Activated CD4-positive, alpha-beta T cell treated with anti-CD3 and anti-CD28 coated beads, Interleukin-2, amount 50 U/mL, for 16 hours (primary cell): ENCODE measurements at places on chromosomes 7 and 10.
A peak's percentile ranks its signal among the peaks of the same experiment; 100 is the strongest.

GRCh38 chr7:39153113-39153512 is 175.4 kb downstream of the POU6F2 start:
- DNase-seq, result no peak

DNA sequence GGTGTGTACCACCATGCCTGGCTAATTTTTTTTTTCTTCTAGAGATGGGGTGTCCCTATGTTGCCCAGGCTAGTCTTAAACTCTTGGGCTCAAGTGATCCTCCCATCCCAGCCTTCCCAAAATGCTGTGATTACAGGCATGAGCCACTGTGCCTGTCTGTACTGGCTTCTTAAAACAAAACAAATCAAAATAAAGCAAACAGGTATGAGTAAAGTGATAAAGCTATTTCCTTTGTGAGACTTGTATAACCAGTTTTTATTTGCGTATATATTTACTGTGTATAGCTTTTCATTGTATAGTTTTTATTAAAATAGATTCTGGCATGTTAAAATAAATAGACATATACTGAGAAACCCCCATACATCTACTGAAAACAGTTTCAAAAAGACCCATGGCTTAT is 14.3 kb downstream of the LCOR start:
- no peak for DNase-seq

- DNase-seq, result no peak
Measured at GRCh38 chr10:131087464-131088215, 223.9 kb downstream of the TCERG1L start.

- peak; percentile 77 for DNase-seq
Measured at GRCh38 chr7:129122751-129123509, 21.6 kb upstream of the TSPAN33 start.

DNA sequence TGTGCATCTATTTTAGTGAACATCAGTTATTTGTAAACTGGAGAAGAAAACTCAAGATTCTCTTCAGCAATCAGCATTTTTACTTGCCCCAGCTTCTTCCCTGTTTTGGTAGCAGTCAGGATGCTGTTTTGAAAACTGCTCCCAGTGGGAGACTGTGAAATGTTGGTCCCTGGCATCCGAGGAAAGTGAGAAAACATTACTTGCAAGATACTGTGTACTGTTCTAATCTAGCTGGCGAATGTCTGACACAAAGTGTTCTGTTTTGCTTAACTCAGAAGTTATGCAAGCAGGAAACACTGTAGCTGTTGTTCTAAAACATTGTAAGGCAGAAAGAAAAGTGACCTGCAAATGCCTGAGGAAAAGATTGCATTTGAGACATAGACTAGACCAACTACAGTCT is 171.8 kb upstream of the POM121L12 start:
- no peak for DNase-seq

GRCh38 chr10:132536241-132536876 is 1.2 kb upstream of the INPP5A start:
- no peak for DNase-seq

GRCh38 chr7:50685135-50686065 is 97.3 kb downstream of the GRB10 start:
- no peak for DNase-seq

GRCh38 chr7:31100871-31101270 is 48.8 kb downstream of the ADCYAP1R1 start:
- DNase-seq, result no peak

- no peak for DNase-seq
Measured at GRCh38 chr7:128454808-128455542, 703 bp upstream of the HILPDA start.

DNA sequence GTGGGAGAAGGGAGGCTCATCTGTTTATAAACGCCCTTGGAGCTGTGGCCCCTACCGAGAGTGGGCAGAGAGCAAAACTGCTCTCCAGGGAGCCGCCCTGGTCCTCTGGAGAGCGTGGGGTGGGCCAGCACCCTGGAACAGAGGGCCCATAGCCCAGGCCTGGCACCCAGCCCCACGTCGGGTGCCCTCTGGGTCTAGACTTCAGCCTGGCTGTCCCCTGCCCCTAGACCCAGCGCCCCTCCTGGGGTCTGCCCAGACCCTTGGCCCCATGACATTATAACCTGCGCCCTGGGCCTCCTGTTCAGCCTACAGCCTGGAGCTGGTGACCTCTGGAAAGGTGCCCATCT is 24.7 kb downstream of the GET4 start:
- no peak for DNase-seq

DNA sequence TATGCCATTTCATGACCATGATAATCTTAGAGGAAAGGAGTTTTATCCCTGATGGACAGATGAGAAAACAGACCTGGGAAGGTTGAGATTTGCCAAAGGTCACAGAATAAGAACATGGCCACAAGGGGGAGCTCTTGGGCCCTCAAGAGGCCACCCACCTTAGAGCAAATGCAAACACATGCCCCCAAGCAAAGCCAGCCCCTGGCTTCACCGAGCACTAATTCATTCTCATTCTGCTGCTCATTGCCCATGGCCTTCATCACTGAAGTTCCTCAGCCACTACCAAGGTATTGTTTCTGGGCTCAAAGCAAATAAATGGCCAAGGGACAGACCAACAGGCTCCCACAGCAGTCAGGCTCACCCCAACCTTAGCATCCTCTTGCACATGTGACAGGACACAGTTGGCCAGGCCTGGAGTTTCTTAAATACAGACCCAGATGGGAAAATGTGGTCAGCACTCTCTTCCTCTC is 44.2 kb downstream of the PDLIM1 start:
- DNase-seq, result peak; percentile 66

DNA sequence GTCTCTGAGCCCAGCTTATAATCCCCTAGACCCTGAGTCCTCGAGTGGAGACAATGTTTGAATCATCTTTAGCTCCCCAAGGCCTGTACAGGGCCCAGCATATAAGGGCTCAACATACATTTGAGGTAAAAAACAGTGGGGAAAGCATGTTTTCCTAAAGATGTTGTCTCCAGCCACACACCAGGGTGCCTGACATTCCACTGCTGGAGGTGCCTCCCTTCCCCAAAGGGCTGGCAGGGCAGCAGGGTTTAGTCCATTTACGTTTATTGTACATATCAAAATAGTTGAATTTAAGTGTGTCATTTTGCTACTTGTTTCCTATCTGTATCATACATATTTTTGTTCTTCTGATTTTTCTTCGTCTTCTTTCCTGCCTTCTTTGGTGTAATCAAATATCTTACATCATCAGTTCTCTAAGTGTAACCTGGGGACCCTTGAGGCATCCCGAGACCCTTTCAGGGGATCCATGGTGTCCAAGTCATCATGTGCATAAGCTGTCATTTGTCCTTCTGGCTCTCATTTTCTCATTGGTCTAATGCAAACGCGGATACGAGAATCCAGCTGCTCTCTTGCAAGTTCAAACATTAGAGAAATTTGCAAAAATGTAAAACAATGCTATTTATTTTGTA is 101.6 kb downstream of the PDGFA start:
- DNase-seq, result no peak

DNA sequence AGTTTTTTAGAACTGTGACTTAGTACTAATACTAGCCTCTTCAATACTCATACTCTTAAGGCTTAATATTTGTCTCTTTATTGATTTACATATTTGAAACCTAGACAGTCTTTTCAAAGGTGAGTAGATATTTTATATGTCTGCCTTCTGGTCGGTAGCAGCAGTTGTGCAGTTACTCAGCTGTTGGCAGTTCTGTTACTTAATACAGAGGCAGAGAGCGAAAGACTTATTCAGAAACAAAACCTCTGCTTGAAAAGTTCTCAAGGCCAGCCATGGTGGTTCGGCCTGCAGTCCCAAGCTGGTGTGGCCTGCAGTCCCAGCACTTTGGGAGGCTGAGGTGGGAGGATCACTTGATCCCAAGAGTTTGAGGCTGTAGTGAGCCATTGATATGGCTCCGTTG is 84.2 kb downstream of the AUTS2 start:
- no peak for DNase-seq

DNA sequence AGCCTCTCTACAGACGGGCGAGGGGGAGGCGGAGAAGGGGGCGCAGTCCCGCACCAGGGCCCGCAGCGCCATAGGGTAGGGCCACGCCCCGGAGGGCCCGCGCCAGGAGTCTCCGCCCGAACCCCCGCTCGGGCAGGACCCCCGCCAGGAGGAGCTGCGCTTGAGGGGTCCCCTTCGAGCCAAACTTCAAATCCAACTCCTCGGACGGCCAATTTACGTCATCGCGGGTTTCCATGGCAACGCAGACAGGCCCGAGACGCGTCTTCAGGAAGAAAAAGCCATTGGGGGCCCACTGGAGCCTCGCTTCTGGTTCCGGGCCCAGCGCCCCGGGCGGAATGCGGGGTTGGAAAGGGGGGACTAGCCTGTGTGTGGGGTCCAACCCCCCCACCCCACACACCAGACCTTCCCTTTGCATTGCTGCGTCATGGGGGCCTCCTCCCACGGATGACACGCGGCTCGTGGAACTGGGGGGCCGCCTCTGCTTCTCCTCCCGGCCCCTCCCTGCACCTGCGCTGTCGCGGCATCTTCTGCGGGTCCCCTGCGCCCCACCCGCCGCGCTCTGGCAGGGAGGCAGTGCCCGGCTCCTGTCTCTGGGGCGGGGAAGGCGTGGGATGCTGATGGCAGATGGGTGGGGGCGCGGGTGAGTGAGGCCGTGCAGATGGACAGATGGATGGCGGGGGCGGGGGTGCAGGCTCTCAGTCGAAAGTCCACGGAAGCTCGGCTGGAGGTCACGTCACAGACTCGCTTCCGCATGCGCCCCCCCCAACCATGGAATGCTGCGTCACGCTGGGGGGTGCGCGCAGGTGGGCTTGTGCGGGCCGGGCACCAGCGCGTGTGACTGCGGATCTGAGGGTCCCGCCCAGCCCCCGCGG is 1.2 kb downstream of the CALY start:
- DNase-seq, result peak; percentile 56

DNA sequence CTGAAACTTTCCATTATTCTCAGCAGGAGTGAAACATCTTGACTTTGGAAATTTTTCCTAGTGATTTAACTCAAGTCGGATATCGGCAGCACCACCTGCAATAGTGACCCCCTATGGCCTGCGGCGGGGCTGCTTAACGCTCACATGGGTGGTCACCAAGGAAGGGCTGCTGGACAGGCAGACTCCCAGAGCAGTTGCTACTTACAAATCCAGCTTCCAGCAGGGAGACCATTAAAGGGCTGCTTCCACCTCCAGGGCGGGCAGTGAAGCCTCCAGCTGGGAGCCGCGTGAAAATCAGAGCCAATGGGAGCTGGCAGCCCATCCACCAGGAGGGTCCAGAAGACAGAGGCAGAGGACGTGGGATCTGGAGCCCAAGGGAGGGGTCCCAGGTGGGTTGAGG is 122.5 kb downstream of the MGMT start:
- DNase-seq, result no peak

- DNase-seq, result no peak
Measured at GRCh38 chr7:34043461-34044305, 138.3 kb downstream of the BMPER start.

- no peak for DNase-seq
Measured at GRCh38 chr10:120432209-120432608, 24.8 kb upstream of the PLPP4 start.

- DNase-seq, result no peak
Measured at GRCh38 chr7:55117286-55117685, 98.5 kb downstream of the EGFR start.

GRCh38 chr7:94223375-94224084 is 171.2 kb upstream of the COL1A2 start:
- DNase-seq, result no peak

GRCh38 chr7:81210137-81211064 is 291.6 kb upstream of the SEMA3C start:
- DNase-seq, result no peak

- peak; percentile 52 for DNase-seq
Measured at GRCh38 chr10:47257396-47258120, 42.4 kb upstream of the GDF10 start.

DNA sequence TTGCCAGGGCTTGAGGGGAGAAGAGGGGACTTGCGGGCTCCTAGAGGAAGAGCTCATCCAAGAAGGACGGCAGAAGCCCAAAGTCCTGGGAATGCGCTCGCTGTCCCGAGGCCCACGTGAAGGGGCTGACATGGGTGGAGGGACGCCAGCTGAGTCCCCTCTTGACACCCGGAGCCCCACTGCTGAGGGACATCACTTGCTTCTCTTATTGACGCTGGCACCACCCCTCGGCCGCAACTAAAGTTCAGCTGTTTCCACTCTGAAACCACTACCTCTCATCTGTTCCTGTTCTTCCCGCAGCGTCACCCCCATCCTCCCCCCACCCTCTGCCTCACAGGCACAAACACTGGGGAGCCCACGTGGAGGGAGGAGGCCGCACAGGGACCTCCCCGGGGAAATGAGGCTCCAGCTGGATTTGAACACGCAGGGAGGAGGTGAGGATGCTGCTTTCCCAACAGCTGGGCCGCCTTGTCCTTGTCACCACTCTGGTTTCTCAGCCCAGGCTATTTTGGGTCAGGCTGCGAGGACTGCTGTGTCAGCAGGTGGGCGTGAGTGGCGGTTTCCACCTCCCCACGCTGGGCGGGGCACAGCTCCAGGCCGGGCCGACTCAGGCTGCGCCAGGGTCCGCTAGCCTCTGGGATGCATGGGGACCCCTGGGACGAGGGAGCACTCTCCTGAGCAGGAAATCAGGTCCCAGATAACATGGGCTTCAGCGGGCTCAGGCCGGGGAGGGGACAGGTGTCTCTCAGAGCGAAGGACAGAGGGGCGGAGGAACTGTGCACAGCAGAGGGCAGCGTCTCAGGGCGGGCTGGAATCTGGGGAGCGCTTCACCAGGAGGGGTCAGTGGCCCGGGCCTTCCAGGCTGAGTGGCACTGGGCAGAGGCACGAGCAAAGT is 156.3 kb downstream of the ZNF248 start:
- no peak for DNase-seq
